ENCODE measurements at places on chromosomes 5 and 9.

DNA sequence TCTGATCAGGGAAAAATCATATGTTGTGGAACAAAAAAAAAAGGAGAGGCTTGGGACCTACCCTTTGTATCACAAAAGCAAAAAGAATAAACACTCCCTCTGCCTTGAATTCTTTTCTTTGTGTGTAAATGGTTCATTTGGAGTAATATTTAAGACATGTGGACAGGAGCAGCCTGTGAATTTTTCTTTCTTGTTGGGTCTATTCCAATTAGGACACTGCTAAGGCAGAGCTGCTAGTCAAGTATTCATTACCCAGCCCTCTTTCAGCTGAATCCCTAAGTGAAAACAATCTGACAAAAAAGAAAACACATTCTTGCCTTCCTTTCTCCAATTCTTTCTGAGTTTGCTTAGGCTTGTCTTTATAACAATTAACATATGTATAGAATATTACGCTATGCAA lies 330.0 kb downstream of the EBF1 start:
- DNase-seq: no peak

DNA sequence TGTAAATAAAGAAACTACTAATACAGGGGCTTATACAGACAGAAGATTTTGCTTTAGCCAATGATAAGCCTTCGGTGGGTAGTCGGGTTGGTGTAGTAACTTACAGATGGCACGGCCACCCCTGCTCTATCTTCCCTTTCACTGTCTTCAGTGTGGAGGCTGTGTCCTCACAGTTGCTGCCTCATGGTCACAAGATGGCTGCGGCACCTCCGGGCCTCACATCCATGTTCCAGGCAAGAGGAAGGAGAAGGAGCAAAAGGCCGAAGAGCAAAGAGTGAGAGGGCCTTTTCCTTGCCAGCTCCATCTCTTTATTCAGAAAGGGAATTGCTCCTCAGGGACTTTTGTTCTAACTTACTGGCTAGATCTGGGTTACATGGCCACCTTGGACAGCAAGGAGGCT lies 22.2 kb upstream of the IER5L start:
- no peak for DNase-seq

- no peak for DNase-seq
Observed at GRCh38 chr5:44945743-44946142, 137.0 kb downstream of the MRPS30 start.

DNA sequence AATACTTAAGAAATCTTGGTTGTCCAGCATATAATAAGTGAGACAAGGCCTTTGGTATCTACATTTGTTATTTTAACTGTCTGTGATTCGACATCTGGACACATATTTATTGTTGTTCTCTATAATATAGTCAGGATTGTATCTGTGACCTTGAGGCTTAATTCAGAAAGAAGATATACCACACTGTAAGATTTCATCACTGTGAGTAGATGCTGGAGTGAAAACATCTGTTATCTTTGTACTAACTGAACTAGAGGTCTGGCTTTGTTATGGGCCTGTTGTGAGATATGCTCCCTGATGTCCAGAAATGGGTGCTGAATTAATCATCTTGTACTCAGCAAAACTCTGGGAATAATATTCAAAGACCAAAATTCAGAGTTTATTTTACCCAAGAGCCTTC lies 148.5 kb downstream of the ISOC1 start:
- no peak for DNase-seq

- peak; percentile 40 for DNase-seq
Observed at GRCh38 chr9:133113163-133113948, 7.7 kb downstream of the RALGDS start.

GRCh38 chr5:176853151-176853778 lies 42.9 kb downstream of the UNC5A start:
- DNase-seq: no peak

GRCh38 chr5:4189317-4189716 lies 593.7 kb downstream of the IRX1 start:
- no peak for DNase-seq

GRCh38 chr5:151675611-151676313 lies 11.0 kb downstream of the SPARC start:
- DNase-seq: no peak

DNA sequence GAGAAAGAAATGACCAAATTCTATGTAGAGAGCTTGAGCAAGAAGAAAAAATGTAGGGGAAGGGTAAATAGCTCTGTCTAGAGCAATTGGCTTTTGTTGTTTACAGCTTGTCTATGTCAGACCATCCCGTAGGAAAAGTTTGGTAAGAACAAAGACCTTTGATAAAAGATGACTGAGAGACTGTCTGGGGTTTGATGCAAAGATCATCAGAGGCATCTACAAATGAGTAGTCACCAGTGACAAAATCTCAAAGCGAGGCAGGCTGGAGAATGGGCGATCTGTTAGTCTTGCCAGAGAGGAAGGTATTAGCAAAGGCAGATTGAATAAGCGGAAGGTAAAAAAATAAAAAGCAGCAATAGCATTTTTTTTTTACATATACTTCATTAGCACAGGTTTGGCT lies 125.0 kb upstream of the RASGRF2 start:
- no peak for DNase-seq

DNA sequence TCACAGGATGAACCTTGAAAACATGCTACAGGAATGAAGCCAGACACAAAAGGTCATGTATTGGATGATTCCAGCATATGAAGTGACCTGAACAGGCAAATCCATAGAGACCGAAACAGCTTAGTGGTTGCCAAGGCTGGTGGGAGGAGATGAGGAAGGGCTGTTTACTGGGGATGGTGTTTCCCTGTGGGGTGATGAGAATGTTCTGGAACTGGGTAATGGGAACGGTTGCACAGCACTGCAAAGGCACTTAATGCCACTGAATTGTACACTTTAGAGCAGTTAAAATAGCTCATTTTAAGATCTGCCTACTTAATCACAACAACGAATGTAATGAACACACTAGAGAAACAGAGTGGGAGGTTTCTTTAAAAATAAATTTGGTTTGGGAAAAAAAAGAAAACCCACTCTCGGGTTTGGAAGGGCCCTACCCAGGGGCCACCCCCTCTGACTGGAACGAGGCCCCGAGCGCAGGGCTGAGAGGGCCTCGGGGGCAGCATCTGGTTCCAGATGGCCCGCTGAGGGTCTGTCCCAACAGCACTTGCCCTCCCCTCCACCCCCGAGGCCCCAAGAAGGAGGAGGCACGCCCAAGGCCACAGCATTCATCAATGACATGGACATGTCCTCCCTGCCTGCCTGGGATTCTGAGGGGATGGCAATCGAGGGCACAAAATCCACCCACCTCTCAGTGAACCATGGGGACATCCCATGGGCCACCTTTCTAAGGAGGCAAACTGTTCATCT lies 31.7 kb downstream of the SARDH start:
- no peak for DNase-seq

DNA sequence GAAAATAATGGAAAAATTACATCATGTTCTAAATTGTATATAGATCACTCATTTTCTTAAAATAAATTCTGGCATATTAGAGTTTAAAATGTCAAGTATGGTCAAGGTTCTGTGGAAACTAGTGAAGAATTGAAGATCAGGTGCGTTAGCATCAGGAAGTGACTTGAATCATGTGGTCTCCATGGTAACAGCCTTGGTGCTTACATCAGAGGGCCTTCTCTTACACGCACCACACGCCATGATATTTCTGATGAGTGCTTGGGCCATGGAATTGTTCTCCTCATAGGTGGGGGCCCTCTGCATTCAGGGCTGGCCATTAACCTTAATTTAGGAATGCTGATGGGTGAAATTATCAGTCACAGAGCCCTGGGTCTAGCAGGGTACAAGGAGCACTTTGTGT lies 288.1 kb upstream of the EFNA5 start:
- DNase-seq: no peak

GRCh38 chr5:173981185-173981761 lies 7.7 kb upstream of the C5orf47 start:
- no peak for DNase-seq

GRCh38 chr9:114880291-114880745 lies 50.1 kb downstream of the TNFSF8 start:
- DNase-seq: no peak

- no peak for DNase-seq
Observed at GRCh38 chr5:15248731-15249130, 251.2 kb upstream of the FBXL7 start.

DNA sequence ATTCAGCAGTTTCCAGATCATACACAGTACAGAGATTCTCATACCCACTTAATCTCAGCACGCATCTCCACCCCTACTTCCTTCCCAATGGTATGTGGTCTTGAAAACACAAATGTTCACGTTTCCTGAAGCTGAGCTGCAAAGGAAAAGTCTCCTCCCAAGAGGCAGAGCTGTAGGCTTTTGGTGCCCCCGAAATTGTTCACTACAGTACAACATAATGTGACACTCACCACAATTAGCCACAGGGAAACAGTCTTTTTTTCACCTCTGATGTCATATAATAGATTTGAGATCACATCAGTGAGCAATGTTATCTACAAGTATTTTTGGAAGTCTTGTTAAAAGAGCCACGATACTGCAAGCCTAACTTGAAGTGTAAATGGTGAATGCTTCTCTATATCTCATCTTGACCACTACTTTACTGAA lies 40.2 kb downstream of the NFIB start:
- DNase-seq: no peak

- DNase-seq: peak; percentile 4
Observed at GRCh38 chr9:93003552-93004407, 54.7 kb upstream of the SUSD3 start.

DNA sequence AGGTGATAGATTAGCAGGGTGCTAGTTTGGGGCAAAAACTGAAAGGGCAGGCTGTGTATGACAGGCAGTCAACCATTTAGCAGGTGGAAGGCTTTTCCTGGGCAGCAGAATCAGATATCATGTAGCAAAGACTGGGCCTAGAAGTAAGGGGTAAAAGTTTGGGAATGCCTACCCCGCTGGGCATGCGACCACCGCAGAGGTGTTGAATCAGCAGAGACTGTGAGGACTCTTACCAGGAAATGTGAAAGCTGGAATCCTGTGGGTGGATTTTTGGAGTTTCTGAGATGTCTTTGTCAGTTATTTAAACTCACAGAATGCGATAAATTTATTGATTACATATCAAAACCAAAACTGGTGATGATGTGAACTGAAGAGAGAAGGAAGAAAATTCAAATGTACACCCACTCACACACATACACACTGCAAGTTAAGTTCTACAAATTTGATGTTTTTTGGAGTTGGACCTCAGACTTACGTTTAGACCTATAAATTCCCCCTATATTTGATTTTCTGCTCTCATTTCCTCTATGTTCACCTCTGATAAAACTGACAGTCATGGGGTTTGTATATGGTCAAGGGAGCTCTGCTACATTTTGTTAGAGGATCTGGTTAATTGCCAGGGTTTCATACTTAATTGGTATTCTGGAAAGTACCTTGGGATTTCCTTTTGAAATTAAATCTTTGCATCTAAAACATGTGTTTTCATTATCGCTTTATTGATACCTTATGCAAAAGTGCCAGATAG lies 333.6 kb downstream of the CSNK1G3 start:
- DNase-seq: no peak

GRCh38 chr9:14783358-14783757 lies 60.8 kb upstream of the CER1 start:
- no peak for DNase-seq

DNA sequence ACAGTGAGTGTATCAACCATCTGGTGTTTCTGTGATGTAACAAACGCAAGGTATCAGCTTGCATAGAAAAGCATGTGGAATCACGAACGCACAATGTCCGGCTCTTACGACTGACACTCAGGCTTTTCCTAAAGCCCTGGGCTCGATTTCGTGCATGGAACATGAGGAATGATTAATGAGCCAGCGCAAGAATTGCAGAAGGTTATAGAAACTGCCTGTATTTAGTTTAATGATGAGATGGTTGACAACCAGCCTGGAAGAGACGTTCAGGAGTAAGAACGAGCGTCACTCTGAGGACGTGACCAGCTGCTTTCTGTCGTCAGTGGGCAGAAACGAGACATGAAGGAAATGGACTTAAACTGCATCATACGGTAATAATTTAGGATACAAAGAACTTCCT lies 497.6 kb downstream of the IRX1 start:
- no peak for DNase-seq
